ENCODE measurements at places on chromosomes 5 and 9.

- no peak for DNase-seq
These were observed 196.1 kb downstream of the PCSK5 start for GRCh38 chr9:76086539-76086938.

GRCh38 chr9:8730618-8731017 is 931.0 kb upstream of the DMAC1 start:
- no peak for DNase-seq

GRCh38 chr5:116013936-116014335 is 18.3 kb upstream of the ARL14EPL start:
- DNase-seq = no peak

DNA sequence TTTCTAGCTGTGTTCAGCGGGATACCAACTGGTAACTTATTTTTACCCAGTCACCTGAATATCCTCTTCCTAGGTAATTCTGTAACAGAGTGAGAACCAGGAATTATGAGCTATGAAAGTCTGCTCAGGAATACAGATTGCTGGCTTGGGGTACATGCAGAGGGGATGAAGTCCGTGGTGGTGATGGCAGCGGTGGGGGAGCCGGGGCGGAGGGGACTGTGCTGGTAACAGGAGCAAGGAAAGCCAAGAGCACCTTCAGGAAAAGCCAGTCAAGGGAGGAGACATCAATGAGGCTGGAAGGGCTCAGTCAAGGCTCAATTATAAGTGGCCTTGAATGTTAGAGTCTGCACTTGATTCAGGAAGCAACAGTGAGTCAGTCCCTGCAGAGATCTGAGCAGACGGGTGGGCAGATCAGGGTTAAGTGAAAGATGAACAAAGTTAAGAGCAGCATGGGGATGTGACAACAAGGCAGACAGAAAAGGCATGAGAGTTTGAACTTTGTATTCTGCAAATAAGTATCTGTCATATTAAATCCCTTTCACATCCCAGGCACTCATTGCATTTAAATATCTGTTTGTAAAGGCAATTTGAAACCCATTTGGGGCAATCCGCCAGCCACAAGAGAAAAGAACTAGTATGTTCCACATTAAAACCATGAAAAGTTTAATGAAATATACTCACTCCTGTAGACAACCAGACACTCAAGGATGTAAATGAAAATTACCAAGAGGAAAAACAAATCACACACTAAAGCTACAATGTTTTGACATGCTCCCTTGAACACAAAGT is 101.2 kb downstream of the TTC39B start:
- no peak for DNase-seq

DNA sequence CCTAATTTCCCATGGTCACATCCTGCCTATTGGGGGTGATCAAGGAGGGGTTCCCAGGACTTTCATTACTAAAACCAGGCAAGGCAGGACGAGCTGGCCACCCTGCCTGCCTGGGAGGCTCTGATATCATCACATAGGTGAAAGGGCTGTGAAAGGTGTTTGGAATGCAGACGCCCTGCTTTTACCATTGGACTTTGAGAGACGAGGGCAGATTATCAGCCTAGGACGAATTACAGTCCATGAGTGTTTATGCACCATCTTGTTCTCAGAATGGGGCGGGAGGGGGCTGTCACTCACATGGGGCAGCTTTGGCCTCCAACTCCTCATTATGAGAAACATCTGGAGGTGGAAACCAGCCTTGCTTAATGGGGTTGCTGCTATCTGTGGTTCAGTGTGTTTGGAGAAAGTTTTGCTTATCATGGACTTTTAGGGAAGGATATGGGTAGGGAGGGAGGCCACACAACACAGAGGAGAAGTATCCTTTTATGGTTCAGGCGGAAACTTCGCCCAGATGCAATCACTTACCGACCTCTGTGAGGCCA is 69.8 kb upstream of the UBTD2 start:
- DNase-seq = no peak

DNA sequence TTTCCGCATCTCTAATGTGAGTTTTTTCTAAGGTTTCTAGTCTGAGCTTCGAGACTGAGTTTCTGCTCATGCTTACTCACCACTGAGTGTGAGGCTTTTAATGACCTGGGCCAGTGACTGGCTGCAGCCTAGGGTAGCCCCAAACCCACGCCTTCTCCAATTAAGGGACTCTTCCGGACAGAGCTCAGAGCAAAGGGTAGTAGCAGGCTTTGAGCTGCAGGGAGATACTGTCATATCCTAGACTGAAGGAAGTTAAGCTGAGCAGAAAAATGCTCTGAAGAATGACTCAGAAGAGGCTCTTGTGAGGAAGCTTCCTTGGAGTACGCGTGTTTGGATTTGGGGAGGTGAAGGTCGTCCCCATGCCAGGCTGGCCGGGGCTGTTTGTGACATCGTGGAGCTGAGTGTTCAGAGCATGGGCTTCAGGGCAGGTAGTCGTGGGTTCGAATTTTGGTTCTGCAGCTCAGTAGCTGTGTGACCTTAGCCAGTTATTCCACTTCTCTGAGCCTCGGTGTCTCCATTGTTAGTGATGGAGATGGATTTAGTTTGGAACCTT is 3.5 kb downstream of the USP20 start:
- DNase-seq = no peak

- no peak for DNase-seq
These were observed 229.1 kb downstream of the ESM1 start for GRCh38 chr5:54756301-54756700.

DNA sequence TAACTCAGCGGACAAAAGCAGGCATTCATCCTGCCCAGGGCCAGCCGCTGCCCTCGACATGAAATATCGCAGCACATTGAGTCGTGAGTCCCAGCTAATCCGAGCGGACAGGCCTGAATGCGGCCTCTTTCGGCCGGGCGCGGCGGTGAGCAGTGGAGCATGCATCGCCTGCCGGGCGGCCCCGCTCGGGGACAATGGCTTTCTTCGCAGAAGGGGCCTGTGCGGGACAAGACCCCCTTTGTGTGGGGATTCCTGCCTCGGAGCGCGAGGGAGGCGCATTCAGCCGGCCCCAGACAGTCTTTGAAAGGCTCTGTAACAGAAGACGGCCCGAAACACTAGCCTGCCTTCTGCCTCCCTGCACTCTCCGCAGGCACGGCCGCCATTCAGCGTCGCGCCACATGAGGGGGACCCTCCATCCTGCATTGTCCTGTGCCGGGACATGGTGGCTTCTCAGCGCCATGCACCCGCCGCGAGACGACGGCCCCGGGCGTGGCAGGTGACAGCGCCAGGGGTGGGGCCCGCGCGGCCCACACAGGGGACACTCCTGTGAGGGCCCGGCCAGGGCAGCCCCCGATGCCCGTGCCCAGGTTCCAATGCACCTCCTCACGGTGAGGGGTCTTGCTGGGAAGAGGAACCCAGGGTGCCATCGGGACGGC is 52.0 kb downstream of the EXD3 start:
- DNase-seq = no peak

GRCh38 chr9:84822589-84823233 is 153.2 kb downstream of the NTRK2 start:
- DNase-seq = no peak

DNA sequence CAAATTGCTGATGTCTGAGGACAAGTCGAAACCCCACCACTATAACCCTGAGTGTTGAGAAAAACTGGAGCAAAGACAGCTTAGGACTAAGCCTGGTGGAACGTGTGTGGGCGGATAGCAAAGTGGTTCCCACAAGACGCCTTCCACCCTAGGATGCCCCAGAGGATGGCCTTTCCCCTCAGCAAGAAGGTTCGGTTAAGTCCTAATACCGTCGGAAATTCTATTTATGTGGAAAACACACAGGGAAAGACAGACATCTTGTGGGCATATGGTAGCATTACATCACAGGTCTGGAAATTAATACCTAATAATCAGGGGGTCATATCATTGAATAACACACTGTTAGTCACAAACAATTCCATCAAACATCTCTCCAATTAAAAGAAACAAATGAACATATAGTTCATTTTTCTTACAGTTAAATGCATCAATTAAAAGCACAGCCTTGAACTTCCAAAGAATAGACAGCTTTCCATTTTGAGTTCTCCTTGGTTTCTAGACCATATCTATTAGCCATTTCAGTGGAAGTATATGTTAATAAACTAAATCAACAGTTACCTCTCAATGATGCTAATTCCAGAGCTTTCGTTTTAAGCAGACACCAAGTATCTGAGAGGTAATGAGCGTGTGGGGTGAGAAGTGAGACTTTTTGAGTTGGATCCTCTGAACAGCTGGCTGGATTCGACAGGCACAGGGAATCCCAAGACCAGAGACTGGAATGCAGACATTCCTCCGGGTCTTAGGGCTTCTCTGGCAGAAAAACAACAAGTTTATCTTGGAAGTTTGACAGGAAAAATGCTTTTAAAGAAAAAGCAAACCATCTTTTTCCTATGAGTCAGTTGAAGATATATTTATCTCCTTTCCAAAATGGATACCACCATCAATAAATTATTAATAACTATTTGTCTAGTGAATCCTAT is 2.9 kb upstream of the ICE1 start:
- DNase-seq = no peak

- DNase-seq = no peak
These were observed 132.1 kb downstream of the NR3C1 start for GRCh38 chr5:143271431-143271830.

DNA sequence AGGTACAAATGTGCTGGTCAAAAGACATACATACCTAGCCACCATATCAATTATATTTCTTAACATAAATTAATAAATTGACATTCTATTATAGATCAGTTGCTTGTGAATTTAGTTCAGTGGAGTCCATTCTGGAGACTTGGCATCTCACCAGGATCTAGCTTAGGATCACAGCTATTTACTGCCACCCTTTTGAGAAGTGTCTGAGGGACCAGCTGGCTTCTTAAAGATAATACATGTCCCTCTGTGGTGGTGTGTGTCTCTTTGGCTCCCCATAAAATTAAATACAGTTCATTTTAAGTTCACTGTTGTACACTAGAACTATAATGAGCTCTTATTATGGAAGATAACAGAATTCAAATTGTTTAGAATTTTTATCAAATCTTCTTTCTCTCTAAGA is 290.7 kb downstream of the PRELID2 start:
- DNase-seq = no peak

DNA sequence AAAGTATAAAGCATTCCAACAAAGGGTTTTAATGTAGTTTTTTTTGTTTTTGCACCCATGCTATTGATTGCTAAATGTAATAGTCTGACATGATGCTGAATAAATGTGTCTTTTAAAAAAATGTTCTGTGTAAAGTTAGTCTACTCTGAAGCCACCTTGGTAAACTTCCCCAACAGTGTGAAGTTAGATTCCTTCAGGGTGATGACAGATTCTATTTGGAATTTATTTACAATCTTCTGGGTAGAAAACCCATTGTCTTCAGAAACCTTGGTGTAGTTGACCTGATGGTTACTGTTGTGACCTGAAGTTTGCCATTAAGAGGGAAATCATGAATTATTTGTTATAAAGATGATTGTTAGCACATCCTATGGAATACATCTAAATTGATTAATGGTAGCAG is 64.7 kb upstream of the TRPC7 start:
- no peak for DNase-seq

- DNase-seq = no peak
These were observed 63.5 kb upstream of the CCL21 start for GRCh38 chr9:34773306-34773910.

DNA sequence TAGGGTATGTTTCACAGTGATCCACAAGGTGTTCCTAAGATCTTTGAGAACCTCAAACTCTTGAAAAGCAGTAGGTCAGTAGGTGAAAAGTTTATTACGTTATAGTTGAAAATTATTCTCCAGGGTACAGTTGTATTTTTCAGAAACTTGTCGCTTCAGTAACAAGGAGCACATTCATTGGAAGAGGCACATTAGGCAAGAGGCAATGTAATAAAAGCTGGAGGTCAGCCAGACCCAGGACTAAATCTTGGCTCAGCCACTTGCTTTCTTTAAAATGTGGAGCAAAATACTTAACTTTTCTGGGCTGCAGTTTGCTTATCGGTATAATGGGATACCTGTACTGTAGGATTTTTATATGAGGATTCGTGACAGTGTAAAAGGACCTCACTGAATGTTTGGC is 45.6 kb downstream of the TLE4 start:
- no peak for DNase-seq

DNA sequence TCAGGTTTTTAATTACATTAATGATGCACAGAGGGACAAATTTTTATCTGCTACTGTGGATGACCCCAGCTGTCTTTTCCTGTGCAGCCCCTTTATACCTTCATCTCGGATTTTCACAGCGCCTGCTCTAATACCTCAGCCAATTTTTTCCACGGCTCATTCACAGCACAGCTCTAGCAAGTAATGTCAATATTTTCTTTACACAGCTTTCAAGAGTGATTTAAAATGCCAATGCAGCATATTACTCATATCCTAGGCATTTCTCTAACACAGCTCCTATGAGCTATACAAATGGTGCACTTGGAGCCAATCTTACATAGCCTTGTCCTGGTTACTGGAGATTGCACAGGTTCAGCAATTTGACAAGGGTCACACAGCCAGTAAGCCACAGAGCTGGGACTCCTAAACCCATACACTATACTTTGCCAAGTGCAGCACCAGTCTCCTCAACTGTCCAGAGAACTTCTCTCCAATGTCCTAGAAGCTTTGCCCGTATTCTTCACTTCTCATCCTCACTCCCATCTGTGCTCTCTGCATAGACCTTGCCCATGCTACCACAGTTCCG is 661.8 kb downstream of the DTWD2 start:
- no peak for DNase-seq

- no peak for DNase-seq
These were observed 42.9 kb upstream of the AFAP1L1 start for GRCh38 chr5:149228618-149229297.

- no peak for DNase-seq
These were observed 59.1 kb upstream of the IER5L start for GRCh38 chr9:129237164-129237611.

DNA sequence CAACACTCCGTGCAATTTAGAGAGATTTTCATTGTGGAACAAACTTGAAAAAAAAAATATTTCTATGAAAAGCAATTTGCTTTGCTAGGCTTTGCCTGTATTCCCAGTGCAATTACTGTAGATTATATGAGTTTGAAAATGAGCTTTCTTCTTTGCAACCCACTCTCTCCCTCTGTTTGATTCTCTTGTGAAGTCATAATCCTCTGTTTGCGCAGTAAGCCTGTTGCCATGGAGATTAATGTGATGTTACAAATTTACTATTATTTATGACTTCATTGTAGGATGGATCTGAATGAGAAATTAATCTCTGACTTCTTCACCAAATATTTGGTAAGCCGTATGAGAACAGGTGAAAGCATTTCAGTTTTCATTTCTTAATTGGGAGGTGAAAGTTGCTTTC is 320.3 kb downstream of the SPATA31D1 start:
- no peak for DNase-seq

DNA sequence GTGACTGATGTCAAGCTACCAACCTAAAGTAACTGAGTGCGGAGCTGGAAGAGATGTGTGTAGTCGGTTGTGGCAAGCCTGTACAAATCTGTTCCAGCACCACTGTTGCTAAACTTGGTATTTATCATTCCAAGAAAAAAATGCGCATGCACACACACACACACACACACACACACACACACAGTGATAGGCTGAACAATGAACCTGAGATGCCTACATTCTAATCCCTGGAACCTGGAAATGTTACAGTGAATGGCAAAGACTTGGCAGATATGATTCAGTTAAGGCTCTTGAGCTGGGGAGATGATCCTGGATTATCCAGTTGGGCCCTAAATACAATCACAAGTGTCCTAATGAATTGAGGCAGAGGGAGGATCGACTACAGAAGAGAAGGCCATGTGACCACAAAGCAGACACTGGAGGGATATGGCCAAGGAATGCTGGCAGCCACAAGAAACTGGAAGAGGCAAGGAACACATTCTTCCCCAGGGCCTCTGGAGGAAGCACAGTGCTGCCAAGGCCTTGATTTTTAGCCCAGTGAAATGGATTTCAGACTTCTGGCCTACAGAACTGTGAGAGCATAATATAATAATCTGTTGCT is 49.7 kb upstream of the LHFPL2 start:
- no peak for DNase-seq

- DNase-seq = no peak
These were observed at the start of gene GAS1 for GRCh38 chr9:86947146-86948073. Gene GAS1, minus strand, starts transcription at chr9:86947506. Its CDS starts 727 bp downstream, at chr9:86946779.

Measured in cortex of kidney (tissue), 1 donor.